Stimulated activated CD4-positive, alpha-beta T cell treated with anti-CD3 and anti-CD28 coated beads, TNF-alpha, amount 100 ng/mL, for 1 hour (primary cell): ENCODE measurements at places on chromosomes 6 and 20.

DNA sequence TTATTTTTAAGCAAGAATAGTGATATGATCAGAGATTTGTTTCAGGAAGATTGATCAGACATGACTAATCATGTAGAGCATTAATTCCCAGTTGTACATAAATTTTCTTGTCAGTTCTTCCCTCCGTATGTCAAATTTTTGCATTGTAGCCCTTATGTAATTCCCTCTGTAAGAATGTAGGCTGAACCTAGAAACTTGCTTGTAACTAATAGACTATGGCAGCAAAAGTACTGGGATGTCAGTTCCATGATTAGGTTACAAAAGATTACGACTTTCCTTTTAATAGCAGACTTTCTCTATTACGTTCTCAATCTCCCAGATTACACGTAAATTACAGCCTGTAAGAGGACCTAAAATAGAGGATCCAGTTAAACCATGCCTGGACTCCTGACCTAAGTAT lies 79.4 kb upstream of the EPHA7 start:
- no peak for DNase-seq

- DNase-seq: no peak
Measured at GRCh38 chr20:15005300-15005986, 668.0 kb upstream of the FLRT3 start.

DNA sequence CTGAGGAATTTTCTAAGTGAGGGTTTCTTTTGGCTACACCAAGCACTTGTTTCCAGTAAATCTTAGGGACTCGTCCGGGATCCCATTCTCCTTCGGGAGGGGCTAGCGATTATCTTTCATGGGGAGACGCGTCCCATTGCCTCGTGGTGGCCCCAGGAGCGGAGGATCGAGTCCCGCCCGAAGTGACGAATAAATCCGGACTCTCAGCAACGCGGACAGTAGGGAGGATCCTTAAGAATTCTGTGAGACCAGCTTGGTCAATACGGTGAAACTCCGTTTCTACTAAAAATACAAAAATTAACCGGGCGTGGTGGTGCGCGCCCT lies 69.1 kb upstream of the PRSS16 start:
- DNase-seq: no peak

DNA sequence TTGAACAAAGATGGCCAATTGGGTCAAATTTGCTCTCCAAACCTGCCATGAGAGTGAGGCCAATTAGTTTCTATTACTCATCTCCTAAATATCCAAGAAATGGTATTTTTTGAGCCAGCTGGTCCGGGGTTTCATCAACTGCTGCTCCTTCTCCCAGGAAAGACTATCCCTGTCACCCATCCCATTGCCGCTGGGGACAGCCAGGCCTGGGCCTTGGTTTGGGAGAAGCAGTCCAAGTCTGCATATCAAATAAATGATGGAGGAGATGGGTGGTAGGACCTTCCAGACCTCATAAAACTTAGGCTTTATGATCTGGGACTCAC lies 46.7 kb upstream of the TTPAL start:
- no peak for DNase-seq

- DNase-seq: no peak
Measured at GRCh38 chr20:47117773-47118172, 223.1 kb downstream of the EYA2 start.

- DNase-seq: no peak
Measured at GRCh38 chr6:98847416-98847778, 13.0 kb downstream of the POU3F2 start.

DNA sequence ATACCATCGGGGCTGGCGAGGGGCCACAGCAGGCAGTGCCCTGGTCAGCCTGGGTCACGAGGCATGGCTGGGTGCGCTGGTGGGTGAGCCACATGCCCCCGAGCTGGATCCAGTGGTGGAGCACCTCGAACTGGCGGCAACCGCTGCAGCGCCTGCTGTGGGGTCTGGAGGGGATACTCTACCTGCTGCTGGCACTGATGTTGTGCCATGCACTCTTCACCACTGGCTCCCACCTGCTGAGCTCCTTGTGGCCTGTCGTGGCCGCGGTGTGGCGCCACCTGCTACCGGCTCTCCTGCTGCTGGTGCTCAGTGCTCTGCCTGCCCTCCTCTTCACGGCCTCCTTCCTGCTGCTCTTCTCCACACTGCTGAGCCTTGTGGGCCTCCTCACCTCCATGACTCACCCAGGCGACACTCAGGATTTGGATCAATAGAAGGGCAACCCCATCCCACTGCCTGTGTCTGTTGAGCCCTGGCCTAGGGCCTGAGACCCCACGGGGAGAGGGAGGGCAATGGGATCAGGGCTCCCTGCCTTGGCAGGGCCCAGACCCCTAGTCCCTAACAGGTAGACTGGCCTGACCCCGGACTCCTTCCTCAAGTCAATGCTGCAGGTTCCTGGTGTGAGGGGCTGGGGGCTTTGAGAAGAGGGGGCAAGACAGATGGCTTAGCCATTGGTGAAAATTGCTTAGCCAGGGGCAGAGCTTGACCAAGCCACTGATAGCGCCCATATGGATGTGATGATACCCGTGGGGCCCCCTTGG lies 598 bp downstream of the TMEM239 start:
- DNase-seq: no peak

DNA sequence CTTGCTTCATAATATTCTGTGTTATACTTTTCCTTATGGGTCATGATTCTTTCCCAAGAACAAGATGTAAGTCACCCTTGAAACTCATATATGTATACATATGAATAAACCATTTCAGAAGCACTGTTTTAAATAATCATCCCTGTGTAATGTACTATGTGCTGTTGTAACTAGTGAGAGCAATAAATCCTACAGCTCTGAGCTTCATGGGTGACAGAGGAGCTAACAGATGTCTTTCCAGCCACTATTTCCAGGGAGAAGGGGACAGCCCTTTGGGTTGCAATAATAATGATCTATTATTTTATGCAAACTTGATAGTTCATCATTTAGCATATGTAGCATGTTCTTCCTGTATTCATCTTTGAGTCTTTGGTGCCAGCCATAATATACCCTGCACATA lies 342.8 kb downstream of the KIF16B start:
- no peak for DNase-seq

DNA sequence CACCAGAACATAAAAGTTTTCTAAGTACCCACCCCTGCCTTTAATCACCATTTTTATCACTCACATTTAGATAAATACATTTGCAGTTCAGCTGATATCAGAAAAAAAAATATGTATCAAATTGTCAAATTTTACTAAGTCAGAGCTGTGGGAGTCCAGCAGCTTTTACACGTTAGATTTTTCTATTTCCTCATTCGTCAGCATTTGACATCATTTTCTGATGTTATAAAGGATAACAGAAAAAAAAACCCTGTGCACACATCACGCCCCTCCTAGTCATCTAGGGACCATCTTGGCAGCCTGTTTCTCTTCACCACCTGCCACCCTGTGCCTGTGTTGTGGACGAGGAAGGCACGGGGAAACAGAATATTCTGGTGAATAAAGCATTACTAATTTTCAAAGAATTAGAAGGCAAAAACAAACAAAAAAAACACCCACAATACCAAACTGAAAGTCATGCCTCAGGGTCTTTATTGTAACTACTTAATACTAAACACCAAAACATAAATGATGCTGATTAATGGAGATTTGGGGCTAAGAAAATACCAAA lies 12.4 kb downstream of the B4GALT5 start:
- DNase-seq: no peak
